Uterus (tissue), 4 donors: ENCODE measurements at places on chromosomes 12 and 14. TPM values are rescaled to one million over a fixed set of nuclear protein-coding genes. Genes with fewer than 3 reads are reported as not detected.
A peak's percentile ranks its signal among the peaks of the same experiment; 100 is the strongest.

Gene SLC22A17
- 30.6 TPM for total RNA-seq

Gene NXPH4
- total RNA-seq = 6.3 TPM

Gene CLEC9A
- not detected for total RNA-seq

Gene CRIP1
- total RNA-seq = 15.1 TPM

Gene PPP4R4
- 4.1 TPM for total RNA-seq

Gene RERGL
- 10.3 TPM for total RNA-seq

Gene KRT5
- total RNA-seq = not detected

- DNase-seq = no peak
- no peaks in the 10 kb centered on the region for H3K36me3 ChIP-seq
- no peaks in the 10 kb centered on the region for H3K4me1 ChIP-seq
Observed at GRCh38 chr12:54628186-54628846, 6.4 kb downstream of the LACRT start.

- H3K4me3 ChIP-seq = no peak overlapping the region
- no peak for DNase-seq
- H3K27me3 ChIP-seq = no peaks in the 10 kb centered on the region
- no peaks in the 10 kb centered on the region for H3K4me1 ChIP-seq
Observed at GRCh38 chr14:31212893-31213292, 5.3 kb upstream of the HECTD1 start.

DNA sequence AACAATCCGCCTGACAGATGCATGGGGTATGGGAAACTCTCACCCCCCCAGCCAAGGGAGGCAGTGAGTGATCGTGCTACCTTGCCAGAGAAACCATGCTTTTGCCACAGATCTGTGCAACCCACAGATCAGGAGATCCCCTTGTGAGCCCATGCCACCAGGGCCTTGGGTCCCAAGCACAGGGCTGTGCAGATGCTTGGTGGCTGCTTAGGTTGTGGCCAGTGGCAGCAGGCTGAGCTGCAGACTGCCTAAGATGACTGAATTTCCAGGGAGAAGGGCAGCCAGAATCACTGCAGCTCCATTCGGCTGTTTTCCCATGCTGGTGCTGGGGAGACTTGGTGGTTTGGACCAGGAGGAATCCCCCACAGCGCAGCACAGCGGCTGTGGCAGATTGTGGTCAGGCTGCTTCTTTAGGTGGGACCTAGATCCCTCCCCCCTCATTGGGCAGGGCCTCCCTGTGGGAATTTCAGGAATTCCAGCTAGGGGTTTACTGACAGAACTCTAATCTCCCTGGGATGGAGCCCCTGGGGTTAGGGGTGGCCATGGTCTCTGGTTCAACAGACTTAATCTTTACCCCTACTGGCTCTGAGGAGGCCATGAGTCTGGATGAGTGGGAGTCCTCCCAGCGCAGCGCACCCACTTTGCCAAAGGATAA, 264.6 kb upstream of the DAAM1 start:
- H3K27ac ChIP-seq = no peak overlapping the region
- no peaks in the 10 kb centered on the region for H3K36me3 ChIP-seq
- H3K4me1 ChIP-seq = no peaks in the 10 kb centered on the region

- no peak overlapping the region for H3K4me3 ChIP-seq
- H3K4me1 ChIP-seq = no peaks in the 10 kb centered on the region
- no peak for DNase-seq
- H3K36me3 ChIP-seq = no peaks in the 10 kb centered on the region
- no peak overlapping the region for H3K27ac ChIP-seq
Observed at GRCh38 chr14:100866666-100867630, 36.6 kb downstream of the RTL1 start.

- H3K4me1 ChIP-seq = no peaks in the 10 kb centered on the region
- H3K36me3 ChIP-seq = no peaks in the 10 kb centered on the region
- no peak for DNase-seq
- H3K4me3 ChIP-seq = no peak overlapping the region
Observed at GRCh38 chr14:61486930-61487495, 165.6 kb downstream of the PRKCH start.

DNA sequence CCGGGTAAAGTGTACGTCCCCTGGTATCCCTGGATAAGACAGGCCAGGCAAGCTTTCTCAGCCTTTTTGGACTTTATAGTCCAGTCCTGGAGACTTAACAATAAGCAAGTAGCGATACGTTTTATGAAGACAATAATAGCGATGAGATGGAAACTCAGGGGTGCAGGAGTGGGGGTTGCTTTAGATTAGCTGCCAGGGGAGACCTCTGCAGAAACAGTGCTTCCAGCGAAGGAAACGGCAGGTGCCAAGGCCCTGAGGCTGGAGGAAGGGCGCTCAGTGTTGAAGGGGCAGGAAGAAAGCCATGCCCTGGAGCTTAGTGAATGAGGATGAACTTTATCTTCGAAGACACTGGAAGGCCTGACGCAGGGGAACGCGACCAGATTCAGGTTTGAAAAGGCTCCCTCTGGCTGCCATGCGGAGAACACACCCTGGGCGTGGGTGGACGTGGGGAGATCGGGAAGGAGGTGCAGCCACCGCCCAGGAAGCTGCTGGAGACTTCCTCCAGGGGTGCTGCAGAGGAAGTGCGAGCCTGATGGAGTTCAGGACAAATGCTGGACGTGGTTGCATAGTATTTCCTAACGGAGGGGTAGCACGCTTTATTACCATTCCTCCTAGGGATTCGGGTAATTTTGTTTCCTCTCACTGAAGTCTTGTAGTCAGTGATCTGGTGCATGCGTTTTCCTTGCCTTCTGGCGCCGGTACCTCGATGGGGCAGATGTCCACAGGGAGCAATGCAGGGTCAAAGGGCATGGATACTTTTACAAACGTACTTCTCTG, 26.1 kb upstream of the UBC start:
- H3K36me3 ChIP-seq = no peaks in the 10 kb centered on the region
- H3K4me3 ChIP-seq = peak overlapping the region; percentile 47
- peak overlapping the region; percentile 94 for H3K27ac ChIP-seq
- H3K27me3 ChIP-seq = no peaks in the 10 kb centered on the region
- no peaks in the 10 kb centered on the region for H3K4me1 ChIP-seq

GRCh38 chr12:117790198-117790597, 178.6 kb downstream of the KSR2 start:
- no peak overlapping the region for H3K4me3 ChIP-seq
- no peaks in the 10 kb centered on the region for H3K4me1 ChIP-seq
- no peaks in the 10 kb centered on the region for H3K36me3 ChIP-seq
- DNase-seq = no peak
- H3K27me3 ChIP-seq = no peaks in the 10 kb centered on the region
- no peak overlapping the region for H3K27ac ChIP-seq

- no peaks in the 10 kb centered on the region for H3K36me3 ChIP-seq
- no peak overlapping the region for H3K4me3 ChIP-seq
- H3K4me1 ChIP-seq = no peaks in the 10 kb centered on the region
- H3K27me3 ChIP-seq = no peaks in the 10 kb centered on the region
- no peak for DNase-seq
Observed at GRCh38 chr14:104519721-104520120, 59.8 kb upstream of the C14orf180 start.

DNA sequence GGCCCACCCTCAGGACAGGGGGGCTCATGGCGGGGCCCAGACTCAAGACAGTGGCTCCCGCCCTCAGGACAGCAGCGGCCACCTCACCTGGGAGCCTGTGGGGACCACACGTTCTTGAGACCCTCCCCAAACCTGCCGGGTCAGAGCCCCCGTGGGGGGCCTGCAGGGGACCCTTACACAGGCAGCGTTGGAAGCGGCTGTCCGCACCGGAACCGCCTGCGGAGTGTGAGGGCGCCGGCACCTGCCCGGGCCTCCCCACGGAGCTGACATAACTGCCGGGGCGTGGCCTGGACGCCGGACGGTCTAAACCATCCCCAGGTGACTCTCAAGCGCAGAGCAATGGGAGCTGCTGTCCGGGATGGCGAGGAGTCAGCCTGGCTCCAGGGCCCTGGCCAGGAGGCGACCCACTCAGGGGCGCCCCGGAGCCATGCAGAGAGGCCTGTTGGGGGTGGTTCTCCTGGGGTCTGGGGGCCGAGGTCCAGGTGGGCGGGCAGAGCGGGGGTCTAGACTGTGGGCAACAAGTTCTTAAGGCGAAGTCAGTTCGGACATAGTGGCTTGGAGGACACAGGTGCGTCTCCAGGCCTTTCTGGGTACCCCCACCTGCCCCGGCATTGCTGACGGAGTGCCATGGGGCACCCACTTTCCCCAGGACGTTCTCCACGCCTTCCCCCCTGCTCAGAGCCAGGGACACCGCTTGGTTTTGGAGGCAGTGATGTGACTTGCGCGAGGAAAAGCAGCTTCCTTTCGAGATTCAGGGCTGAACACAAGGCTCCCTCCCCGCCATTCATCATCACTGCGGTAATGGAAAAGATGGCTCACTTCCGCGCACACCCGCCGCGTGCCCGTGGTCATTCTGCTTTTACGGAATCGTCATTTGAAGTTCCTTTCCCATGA, 23.2 kb downstream of the GALNT9 start:
- H3K36me3 ChIP-seq = no peaks in the 10 kb centered on the region
- no peak overlapping the region for H3K4me3 ChIP-seq
- DNase-seq = no peak
- H3K27me3 ChIP-seq = no peaks in the 10 kb centered on the region
- H3K4me1 ChIP-seq = no peaks in the 10 kb centered on the region

DNA sequence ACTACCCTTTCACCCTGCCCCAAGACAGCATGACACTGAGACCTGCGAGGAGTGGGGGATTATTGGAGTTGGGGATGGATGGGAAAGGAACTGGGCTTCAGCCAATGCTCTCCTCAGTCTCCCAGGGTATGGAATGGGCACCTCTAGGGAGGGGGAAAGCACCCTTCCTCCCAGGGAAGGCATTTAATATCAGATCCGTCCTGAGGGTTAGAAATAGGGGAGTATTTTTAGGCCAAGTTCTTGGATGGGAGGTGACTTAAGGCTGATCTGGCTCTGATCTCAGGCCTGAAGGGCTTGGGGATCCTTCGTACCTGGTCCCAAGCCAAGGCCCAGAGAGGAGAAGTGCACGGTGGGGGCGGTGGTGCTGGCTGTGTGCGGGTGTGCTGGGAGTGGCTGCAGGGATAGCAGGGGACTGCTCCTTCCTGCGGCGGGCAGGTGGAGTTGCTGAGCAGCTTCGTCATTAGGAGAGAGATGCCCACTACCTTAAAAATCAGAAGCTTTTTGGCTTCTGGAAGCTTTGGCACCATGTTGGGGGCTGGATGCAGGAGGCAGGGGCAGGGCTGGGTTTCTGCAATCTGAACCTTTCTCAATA, 7.0 kb upstream of the CEBPE start:
- DNase-seq = peak; percentile 54
- H3K36me3 ChIP-seq = no peaks in the 10 kb centered on the region
- H3K27ac ChIP-seq = peak overlapping the region; percentile 56
- no peaks in the 10 kb centered on the region for H3K27me3 ChIP-seq

DNA sequence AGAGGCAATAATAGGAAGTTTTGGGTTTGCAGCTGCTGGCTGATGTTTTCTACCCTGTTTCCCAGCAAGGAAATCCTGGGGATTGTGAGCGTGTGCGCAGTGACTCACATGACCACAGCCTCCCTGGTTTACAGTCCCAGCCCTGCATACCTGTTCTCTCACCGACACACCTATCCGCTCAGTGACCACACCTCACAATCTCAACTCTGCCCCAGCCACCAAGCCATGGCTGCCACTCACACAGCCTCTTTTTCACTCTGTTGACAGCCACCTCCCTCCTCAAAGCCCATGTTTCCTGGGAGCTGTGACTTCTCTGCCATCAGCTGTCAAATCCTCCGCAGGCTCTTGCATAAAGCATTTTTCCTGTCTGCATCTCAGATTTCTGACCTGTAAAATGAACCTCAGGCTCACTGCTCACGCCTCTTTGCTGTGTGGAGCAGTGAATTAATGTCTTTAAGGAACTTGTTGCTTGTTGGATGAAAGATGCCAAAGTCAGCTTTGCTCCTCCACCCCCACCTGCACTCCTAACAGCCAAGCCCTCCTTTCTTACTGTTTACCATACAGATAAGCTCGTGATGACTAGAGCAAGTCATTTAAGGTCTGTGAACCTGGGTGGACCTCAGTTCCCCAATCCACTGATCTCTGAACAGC, 43.5 kb downstream of the B4GALNT3 start:
- no peaks in the 10 kb centered on the region for H3K4me1 ChIP-seq
- no peaks in the 10 kb centered on the region for H3K36me3 ChIP-seq
- H3K27ac ChIP-seq = no peak overlapping the region
- H3K4me3 ChIP-seq = no peak overlapping the region
- no peaks in the 10 kb centered on the region for H3K27me3 ChIP-seq

DNA sequence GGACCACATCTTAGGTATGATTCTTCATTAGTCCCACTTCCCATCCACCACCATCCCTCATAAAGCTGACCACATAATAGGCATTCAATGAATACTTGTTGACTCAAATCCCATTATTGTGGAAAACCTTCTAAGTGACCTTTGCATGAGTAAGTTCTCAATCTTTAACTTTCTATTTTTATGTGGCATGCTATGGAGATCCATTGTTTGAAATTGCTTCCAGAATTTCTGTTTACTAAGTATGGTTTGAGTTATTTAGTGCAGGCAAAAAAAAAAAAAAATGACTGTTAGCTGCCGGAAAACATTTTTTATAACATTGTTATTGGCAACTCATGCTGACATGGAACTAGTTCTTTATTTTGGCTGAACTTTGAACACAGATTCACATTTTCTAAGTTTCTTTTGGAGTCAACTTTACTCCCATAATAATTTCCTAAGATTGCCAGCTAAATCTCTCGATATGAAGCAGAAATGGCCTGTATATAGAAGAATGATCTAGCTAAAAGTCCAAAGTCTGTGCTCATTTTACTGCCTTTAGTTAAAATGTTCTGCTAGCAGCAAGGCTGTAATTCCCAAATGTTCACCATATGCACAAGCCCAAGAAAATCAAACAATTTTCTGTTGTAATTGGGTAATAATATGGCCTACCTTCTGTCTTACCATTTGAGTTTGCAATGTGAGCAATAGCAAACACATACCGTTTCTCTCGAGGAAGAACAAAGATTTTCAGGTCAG, 77.9 kb downstream of the PTGER2 start:
- H3K27me3 ChIP-seq = no peaks in the 10 kb centered on the region
- H3K36me3 ChIP-seq = no peaks in the 10 kb centered on the region
- no peak overlapping the region for H3K27ac ChIP-seq
- no peak for DNase-seq
- no peak overlapping the region for H3K4me3 ChIP-seq
